ENCODE measurements at places on chromosomes 1 and 21.

GRCh38 chr1:236103059-236103458 is 38.2 kb upstream of the NID1 start:
- no peak for DNase-seq

DNA sequence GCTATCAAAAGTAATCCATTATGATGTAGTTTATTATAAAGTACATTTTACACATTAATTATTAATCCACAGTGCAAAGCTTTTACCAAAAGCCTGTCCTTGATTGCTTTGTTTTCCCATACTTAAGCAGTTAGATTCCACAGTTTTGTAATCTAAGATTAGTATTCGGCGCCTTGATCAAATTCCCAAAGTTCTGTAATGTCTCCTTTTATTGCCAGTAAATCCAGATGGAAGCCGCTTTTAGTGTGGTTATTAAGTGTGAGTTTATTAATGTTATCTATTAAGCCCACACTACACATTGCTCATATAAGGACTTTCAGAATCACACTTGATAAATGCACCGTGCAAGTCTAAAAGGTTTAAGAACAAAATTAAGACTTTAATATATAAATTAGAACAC is 199.2 kb upstream of the PKN2 start:
- DNase-seq: no peak

DNA sequence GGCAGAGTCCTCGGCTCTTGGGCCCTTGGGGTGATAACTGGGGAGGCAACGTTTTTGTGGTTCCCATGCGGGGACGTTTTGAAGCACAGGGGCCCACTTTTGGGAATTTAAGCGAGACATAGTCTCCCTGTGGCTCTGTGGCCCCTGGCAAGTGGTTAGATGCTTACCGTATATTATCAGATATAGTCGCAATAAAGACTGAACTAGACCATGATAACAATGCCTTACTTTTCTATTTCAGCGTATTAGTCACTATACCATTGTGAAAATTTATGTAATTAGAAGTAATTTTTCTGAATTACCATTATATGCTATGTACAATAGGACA is 538 bp upstream of the RCAN1 start:
- no peak for DNase-seq

DNA sequence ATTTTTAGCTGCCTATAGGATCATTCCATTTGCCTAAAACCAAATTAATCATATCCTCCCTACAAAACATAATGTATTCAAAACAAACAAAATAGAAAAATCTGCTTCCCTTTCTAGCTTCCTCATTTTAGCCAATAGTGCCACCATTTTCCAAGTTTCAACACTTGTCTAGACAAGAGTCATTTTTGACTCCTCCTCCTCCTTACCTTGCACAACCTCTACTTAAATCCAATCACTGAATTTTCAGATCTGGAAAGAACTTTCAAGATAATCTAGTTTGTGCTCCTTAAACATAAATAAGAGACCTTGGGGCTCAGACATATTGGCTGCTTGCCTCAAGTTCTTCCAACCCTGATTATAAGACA is 7.4 kb downstream of the STX6 start:
- no peak for DNase-seq

DNA sequence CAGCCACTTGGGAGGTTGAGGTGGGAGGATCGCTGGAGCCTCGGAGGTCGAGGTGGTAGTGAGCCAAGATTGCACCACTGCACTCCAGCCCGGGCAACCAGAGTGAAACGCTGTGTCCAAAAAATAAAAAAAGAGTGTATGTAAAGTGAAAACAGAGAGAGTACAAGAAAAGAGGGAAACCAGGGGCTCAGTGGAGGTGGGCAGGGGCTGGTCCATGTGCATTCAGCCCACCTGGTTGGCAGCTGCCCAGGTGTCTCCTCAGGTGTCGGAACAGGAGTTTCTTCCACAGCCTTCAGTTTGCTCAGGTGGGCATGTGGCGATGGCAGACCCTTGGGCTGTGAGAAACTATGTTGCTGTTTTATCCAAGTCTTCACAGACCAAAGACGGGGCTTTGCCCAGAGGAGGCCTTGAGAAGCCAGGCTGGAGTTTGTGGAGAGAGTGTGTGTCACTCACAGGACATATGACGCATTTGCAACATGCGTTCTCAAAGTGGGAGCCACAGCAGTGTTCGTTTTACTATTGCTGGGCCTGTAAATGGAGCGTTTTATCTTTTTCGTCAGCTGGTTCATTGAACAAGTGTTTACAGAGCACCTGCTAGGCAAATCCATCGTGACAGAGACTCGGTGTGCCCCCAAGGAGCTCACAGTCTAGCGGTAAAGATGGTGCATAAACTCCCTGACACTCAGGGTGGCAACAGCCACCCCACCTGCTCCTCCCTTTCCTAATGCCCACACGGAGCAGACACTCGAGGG is 22.4 kb upstream of the SAMD11 start:
- no peak for DNase-seq

GRCh38 chr1:216476341-216476740 is 53.1 kb upstream of the USH2A start:
- no peak for DNase-seq

- no peak for DNase-seq
These were observed 731 bp upstream of the ZNF683 start for GRCh38 chr1:26373281-26373680.

GRCh38 chr1:234564035-234565029 is 45.6 kb downstream of the IRF2BP2 start:
- peak; percentile 89 for DNase-seq

DNA sequence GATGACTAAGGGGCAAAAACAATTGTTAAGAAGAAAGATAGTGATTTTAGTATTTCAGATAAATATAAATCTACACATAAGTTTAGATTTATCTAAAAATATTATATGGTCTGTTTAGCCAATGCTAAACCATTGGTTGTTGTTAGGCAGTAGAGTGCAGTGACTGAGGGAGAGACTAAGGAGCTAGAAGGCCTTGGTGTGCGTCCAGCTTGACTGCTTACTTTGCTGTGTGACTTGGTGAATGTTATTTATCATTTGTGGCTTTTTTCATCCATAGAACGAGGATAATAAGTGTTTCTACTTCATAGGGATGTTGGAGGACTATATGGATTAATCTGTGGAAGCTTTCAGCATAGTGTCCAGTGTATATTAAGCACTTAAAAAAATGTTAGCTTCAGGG is 264.7 kb upstream of the C1orf105 start:
- DNase-seq: no peak

DNA sequence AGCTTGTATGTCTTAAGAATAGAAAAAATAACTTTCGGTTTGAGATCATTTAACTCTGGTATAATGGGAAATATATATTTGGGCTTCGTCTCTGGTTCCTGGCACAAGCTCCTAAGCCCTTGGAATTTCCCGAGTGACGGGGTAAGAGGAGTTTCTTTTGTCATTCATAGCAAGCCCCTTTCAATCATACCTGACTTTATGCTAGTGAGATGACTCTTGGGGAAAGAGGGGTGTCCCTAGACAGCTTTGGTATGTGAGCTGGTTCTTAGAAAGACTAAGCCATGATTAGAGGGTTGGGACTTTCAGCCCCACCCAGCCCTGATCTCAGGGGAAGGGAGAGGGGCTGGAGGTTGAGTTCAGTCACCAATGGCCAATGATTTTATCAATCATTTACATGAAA is 13.9 kb upstream of the MTARC1 start:
- DNase-seq: no peak

- DNase-seq: no peak
These were observed 86.2 kb downstream of the SIK1 start for GRCh38 chr21:43340491-43341377.

GRCh38 chr1:183194527-183195141 is 8.6 kb downstream of the LAMC2 start:
- no peak for DNase-seq
